Activated gamma-delta T cell (primary cell): ENCODE measurements at places on chromosomes 7 and 10.

DNA sequence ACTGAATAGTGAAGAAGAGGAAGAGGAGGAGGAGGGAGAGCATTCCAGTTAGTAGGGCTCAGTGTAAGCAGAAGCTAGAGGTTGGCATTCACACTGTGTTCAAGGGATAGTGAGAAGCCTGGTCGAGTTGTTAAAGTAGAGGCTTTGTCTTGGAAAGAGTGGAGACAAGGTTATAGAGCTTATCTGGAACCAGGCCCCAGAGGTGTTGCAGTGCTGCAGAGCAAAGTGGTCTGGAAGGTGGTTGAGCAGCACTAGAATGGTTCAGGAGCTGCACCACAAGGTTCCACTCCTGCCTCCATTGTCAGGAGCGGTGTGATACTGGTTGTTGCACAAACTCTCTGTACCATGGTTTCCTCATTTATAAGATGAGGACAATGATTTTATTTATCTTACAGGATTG lies 8.8 kb upstream of the PCGF5 start:
- DNase-seq, result no peak

- no peak for DNase-seq
Observed at GRCh38 chr10:74888962-74889661, 62.7 kb downstream of the KAT6B start.

GRCh38 chr7:1931256-1931950 lies 261.3 kb downstream of the ELFN1 start:
- no peak for DNase-seq

DNA sequence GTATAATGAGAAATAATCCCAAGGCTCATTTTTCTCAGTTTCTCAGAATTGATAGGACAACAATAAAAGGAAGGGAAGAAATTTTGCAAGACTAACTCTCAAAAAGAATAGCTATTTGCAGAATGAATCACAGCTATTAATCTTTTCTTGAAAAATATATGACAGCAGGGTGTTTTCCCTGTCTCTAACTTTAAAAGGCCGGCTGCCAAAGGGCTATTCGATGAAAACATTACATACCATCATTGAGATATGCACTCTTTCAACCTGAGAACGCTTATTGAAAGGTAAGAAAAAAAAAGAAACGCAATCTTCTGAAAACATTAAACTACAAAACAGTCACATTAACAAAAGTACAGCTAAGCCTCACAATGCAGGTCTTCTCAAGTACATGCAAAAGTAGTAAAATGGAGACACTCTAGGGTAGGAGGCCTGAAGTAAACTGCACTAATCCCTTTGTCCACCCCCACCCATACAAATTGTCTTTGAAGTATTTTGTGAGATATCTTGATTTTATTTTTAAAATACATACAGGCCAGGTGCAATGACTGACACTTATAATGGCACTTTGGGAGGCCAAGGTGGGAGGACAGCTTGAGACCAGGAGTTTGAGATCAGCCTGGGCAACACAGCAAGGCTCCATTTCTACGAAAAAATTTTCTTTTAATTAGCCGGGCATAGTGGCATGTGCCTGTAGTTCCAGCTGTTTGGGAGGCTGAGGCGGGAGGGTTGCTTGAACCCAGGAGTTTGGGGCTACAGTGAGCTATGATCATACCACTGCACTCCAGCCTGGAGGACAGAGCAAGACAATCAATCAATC lies 83.0 kb downstream of the PARD3 start:
- DNase-seq, result no peak

GRCh38 chr7:130461272-130461671 lies 20.5 kb upstream of the CEP41 start:
- DNase-seq, result no peak

DNA sequence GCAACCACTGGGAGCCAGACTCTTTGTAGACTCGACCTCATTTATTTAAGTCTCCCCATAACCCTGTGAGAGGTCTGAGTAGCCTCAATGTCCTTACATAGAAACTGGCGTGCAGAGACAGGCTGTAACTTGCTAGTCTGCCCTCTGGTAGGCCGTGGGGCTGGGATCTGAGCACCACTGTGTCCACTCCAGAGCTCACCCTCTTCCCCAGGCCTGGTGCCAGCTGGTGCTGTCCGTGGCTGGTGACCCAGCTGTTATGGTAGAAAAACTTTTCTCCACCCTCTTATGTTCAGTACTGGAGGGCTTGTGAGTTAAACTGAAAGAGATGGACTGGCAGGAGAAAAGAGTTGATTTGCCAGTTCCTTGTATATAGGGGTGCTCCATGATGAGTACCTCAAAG lies 41.9 kb downstream of the ADAMTS14 start:
- no peak for DNase-seq

DNA sequence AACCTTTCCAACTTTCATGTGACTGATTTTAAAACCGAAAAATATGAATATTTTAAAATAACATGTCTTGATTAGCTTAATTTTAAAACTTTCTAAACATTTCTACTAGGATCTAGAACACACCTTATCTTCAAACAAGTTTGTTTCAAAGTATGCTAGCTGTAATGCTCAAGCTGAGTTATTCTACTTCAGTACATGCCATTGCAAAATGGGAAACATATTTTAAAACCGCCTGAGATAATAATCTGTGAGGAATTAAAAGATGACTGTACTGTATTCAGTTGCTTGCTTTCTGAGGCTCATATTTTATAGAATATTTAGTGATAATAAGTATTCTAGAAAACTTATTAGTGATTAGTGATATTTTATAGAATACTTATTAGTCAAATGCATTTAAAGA lies 99.6 kb downstream of the LMBR1 start:
- DNase-seq, result no peak

DNA sequence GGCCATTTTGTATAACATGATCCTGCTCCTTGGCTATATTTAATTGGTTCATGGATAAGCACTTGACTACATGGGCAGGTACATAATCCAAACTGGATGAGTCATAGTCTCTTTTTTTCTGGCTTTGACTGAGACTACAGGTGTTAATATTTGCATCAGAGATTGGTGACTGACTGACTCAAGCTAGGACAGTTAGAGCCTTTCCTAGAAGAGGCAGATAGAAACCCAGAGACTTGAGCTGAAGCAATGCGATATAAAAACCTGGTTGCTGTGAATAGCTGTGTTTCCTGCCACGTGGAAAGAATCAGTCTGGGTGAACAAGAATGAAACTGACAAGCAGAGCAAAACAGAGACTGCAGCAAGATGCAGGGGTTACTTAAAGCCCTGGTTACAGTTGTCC lies 81.0 kb downstream of the SAMD9 start:
- DNase-seq, result no peak

- no peak for DNase-seq
Observed at GRCh38 chr7:73888959-73889358, 28.0 kb downstream of the TMEM270 start.

DNA sequence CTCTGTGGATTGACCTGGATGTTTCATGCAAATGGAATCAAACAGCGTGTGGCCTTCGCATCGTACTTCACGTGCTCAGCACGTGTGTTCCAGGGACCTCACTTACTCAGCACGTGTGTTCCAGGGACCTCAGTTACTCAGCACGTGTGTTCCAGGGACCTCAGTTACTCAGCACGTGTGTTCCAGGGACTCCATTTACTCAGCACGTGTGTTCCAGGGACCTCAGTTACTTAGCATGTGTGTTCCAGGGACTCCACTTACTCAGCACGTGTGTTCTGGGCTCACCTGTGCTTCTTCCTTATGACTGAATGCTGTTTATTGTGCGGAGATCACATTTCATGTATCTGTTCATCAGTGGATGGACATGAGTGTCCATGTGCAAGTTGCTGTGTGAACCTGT lies 22.0 kb downstream of the INPP5A start:
- no peak for DNase-seq

DNA sequence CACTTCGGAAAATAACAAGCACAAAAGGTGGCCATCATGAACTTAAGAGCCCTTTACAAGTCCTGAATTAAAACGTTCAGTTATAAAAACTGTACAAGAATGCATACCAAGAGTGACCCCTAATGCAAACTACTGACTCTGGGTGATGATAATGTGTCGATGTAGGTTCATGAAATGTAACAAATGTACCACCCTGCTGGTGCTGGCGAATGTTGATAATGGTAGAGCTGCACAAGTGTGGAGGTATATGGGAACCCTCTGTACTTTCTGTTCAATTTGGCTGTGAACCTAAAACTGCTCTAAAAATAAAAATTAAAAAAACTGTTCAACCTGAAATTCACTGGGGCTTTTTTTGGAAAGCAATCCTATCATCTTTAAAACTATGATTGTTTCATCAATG lies 3.3 kb downstream of the FAM133B start:
- DNase-seq, result no peak

GRCh38 chr7:1447551-1448244 lies 11.6 kb downstream of the MICALL2 start:
- DNase-seq, result no peak

GRCh38 chr7:115511330-115511729 lies 519.2 kb downstream of the TFEC start:
- DNase-seq, result no peak

GRCh38 chr10:1093696-1094095 lies 37.5 kb downstream of the WDR37 start:
- no peak for DNase-seq

DNA sequence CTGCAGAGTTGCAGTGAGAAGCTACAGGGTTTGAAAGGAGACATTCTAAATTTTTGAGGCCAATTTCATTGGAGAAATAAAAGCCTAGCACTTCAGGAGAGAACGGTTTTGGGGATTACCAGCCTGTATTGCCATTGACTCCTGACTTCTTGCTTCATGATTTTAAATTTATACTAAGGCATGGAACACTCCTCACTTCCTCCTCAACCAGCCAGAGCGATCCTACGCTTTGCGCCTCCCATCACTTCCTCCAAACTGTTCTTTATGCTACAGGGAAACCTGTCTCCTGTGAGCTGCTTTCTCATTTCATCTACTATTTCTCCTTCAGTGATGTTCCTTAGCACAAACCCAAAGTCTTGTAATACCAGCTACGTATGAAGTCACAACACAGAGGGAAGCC lies 495.1 kb downstream of the SUGCT start:
- DNase-seq, result no peak

DNA sequence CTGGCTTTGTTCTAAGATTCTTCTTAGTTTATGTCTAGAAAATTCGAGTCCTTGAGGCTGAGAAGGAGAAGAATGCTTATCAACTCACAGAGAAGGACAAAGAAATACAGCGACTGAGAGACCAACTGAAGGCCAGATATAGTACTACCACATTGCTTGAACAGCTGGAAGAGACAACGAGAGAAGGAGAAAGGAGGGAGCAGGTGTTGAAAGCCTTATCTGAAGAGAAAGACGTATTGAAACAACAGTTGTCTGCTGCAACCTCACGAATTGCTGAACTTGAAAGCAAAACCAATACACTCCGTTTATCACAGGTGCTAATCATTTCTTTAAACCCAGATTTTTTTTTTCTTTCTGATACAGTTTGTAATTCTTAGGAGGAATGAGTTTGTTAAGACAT lies 6.7 kb downstream of the CEP55 start:
- no peak for DNase-seq

- no peak for DNase-seq
Observed at GRCh38 chr7:36507475-36508440, 118.1 kb downstream of the ANLN start.

- DNase-seq, result no peak
Observed at GRCh38 chr7:135240441-135240840, 6.8 kb downstream of the STRA8 start.

DNA sequence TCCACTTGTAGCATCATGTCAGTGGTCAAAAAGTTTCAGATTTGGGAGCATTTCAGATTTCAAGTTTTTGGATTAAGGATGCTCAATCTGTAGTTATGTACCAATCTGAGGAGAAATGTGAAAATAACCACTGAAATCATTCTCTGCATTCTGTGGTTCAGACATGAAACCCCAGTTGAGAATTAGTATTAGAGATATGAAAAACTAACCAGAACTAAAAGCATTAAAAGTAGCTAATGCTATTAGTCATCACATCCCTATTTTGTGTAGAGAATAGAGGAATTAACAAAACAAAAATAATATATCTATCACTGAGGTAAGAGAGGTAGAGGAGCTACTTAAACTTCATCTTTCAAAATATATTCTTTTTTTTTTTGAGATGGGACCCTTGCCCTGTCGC lies 28.0 kb downstream of the MICU1 start:
- DNase-seq, result no peak

DNA sequence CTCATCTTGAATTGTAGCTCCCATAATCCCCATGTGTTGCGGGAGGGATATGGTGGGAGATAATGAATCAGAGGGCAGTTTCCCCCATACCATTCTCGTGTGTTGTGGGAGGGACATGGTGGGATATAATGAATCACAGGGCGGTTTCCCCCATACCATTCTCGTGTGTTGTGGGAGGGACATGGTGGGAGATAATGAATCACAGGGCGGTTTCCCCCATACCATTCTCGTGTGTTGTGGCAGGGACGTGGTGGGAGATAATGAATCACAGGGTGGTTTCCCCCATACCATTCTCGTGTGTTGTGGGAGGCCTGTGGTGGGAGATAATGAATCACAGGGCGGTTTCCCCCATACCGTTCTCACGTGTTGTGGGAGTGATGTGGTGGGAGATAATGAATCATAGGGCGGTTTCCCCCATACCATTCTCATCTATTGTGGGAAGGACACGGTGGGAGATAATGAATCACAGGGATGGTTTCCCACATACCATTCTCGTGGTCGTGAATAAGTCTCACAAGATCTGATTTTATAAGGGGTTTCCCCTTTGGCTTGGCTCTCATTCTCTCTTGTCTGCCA lies 271.0 kb downstream of the MAD1L1 start:
- DNase-seq, result no peak

DNA sequence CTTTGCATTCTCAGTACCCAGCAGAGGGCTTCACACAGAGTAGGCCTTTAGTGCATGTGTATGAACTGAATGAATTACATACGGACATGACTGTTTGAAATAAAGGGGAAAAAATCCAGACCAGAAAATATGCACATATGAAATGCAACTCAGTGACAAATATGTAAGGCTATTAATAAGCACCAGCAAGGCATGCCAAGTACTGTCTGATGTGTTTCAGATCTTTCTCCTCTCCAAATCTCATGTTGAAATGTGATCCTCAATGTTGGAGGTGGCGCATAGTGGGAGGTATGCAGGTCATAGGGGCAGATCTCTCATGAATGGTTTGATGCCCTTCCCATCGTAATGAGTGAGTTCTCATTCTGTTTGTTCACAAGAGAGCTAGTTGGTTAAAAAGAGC lies 87.3 kb upstream of the TOMM7 start:
- no peak for DNase-seq

- no peak for DNase-seq
Observed at GRCh38 chr10:34290412-34291081, 524.5 kb downstream of the PARD3 start.
